Stimulated activated CD8-positive, alpha-beta memory T cell treated with anti-CD3 and anti-CD28 coated beads, Interleukin-4, amount 100 ng/mL, for 1 hour (primary cell): ENCODE measurements at places on chromosomes 12 and 14.

GRCh38 chr12:81359736-81360135 lies 281.9 kb downstream of the ACSS3 start:
- DNase-seq, result no peak

GRCh38 chr12:59075141-59075540 lies 154.8 kb upstream of the LRIG3 start:
- no peak for DNase-seq

- no peak for DNase-seq
Observed at GRCh38 chr12:121996945-121997612, 24.6 kb upstream of the BCL7A start.

GRCh38 chr14:34643361-34643760 lies 13.4 kb upstream of the SNX6 start:
- DNase-seq, result no peak
